ENCODE measurements at places on chromosomes 11 and 22.
A peak's percentile ranks its signal among the peaks of the same experiment; 100 is the strongest.

GRCh38 chr11:116072133-116072532, 567.9 kb upstream of the CADM1 start:
- DNase-seq: no peak

DNA sequence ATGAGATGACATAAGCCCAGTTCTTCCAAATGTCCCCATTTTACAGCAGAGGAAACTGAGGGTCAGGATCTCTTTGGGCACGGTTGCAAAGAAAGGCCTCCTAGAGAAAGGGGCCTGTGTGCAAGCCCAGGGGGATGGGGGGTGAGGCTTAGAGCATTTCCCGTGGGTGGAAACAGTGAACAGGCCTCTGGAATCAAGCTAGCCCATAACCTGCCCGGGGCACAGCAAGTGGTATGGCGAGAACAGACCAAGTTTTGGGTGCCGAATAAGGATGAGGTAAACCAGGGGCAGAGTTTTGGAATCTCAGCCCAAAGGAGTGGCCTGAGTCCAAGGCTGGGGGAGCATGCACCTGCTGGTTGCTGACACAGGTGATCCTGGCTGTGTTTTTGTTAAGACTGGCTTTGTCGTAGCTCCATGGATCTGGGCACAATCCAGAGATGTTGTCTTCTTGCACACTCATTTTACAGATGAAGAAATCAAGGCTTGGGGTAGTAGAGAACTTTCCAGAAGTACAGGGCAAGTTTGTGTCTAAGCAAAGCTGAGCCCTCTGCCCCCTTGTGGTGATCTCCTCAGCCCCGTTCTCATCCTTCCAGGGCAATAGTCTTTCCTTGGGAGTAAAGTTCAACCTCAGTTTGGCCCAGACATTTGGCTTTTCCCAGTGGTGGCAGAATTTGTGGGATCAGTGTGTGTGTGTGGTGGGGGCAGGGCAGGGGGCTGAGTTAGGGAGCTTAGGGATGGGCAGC, 53.5 kb upstream of the MYEOV start:
- no peak for DNase-seq

- DNase-seq: no peak
Measured at GRCh38 chr11:126039485-126040271, 23.0 kb downstream of the CDON start.

DNA sequence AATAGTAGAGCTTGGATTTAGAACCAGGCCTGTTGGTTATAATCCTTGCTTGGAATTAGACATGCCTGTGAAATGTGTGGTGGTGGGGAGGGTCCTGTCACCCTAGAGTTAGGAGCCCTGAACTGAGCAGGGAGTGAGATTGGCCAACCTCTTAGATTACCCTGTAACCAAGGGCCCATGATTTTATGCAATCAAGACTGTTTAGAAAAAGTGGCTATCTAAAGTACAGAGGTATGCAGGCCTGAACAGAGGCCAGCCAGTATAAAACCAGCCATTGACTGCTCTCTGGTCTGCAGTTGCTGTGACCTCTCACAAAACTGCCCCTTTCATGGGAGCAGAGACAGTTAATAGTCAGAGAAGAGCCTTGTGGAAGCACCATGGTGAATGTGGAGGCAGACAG, 36.2 kb downstream of the SERPINH1 start:
- no peak for DNase-seq

DNA sequence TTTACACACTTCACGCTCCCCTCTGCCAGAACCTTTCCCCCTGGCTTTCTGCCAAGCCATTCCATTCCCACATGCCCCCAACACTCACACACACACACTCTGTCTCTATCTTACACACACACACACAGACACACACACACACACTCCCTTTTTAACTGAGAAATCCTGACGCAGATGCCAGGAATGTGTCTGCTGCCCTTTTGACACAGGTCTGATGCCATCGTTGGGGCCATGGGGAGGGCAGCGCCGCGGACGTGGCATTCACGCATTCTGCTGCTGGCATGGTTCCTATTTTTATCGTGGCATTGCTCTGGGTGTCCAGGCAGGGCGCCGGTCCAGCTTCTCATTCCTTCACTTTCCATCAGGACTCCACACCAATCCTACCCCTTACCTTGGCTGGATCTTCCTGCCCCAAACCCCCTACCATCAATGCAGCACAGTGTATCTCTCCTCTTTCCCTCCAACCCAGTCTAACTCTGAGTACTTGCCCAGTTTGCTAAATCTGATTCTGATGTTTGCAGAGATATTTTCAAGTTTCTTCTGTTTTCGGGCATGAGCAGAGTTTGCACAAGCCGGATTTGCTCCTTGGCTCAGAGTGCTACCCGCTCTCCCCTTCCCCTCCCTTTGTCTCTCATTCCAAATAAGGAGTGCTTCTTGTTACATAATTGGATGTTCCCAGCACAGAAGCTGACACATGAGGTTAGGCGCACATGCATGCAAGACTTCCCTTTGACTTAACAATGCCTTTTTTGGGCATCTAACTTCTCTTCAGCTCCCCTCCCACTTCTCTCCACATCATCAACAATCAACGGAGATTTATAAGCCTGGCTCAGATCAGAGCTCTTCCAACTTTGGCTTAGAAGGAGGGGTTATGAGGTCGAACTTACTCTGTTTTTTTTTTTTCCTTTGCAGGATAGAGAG, 18.8 kb downstream of the SNX19 start:
- no peak for DNase-seq

DNA sequence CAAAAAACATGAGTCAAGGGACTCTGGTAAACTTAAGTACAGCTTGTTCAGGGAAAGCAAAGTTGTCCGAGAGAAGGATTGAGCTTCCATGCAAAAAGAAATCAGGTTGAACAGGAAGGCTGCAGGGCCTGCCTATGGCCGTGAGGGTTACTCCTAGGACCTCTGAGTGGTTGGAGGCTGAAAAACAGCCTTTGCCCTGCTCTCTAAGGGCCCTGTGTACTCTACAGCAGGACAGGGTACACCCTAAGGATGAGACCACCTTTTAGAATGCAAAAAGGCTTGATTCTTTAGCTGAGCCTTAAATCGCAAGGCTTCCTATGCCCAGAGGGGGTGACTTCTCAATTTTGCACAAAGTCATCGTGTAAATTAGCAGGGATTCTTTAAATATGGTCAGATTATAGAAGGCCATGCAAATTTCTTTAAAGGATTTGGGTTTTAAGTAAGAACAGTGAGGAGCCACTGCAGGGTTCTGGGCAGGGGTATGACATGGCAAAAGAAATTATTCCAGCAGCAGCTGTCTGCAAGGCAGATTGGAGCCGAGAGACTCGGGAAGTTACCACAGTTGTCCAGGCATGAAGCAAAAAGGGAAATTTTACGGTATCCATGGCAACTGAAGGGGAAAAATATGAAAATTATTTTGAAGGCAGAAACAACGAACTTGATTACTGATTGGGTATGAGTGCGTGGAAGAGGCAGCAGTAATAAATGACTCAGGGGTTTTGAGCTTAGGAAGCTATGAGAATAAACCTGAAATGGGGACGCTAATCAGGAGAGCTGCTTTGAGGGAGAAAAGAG, 91.8 kb downstream of the FAM76B start:
- DNase-seq: no peak

DNA sequence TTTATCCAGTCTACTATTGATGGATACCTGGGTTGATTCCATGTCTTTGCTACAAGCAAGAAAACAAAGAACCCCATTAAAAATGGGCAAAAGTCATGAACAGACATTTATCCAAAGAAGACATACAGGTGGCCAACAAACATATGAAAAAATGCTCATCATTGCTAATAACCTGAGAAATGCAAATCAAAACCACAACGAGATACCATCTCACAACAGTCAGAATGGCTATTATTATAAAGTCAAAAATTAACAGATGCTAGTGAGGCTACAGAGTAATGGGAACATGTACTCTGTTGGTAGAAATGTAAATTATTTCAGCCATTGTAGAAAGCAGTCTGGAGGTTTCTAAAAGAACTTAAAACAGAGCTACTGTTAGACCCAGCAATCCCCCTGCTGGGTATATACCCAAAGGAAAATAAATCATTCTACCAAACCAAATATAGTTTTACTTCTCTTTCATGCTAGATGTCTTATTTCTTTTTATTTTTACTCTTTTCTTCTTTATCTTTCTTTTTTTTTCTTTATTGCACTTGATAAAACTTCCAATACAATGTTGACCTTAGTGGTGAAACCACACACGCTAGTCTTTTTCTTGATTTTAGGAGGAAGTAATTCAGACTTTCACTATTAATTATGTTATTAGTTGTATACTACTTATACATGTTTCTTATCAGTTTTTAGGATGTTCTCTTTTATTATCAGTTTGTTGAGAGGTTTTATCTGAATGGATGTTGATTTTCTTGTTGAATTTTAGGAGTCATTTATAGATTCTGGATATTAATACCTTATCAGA, 14.3 kb downstream of the TRIM22 start:
- no peak for DNase-seq

DNA sequence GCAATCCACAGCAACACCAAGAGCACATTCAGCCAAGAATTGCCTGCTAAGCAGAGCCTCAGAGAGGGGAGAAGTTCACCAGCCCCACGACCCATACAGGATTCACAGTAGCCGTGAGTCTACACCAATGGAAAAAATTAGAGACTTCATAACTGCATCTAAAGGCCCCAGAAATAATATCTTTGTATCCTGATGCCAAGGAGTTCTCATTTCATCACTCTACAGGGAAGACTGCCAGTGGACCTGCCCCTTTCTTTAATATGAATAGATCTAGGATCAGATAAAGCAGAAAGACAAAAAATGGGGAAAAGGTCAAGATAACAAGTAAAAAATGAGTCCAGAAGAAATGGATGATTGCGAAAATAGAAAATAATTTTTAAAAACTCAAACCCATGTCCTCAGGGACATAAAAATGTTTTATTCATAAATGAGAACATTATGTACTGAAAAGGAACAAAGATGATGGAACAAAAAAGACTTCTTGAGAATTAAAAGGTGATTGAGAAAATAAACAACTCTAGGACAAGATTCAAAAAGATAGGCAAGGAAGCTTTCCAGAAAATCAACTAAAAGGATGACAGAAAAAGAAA, 9.5 kb downstream of the APOL3 start:
- no peak for DNase-seq

- no peak for DNase-seq
Measured at GRCh38 chr11:46102843-46103242, 18.4 kb downstream of the PHF21A start.

DNA sequence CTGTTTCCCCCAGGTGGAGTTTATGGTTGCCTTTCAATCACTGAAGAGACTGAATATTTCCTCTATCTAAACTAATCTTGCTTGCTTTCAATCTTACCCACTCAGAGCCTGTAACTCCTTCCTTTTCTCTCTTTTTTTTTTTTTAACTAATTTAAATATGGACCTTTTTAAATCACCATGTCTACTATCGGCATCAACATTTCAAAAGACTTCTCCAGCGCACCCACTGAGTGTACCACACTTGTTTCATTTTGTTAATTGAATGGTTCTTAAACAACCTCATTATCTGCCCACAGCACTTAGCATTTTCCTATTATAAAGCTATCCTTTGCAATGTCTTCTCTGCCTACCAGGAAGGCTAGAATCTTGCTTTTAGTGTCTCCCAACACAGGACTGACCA, 1212.5 kb downstream of the LRRC4C start:
- DNase-seq: no peak

GRCh38 chr11:118184784-118185579, 8.5 kb upstream of the SCN2B start:
- DNase-seq: no peak

DNA sequence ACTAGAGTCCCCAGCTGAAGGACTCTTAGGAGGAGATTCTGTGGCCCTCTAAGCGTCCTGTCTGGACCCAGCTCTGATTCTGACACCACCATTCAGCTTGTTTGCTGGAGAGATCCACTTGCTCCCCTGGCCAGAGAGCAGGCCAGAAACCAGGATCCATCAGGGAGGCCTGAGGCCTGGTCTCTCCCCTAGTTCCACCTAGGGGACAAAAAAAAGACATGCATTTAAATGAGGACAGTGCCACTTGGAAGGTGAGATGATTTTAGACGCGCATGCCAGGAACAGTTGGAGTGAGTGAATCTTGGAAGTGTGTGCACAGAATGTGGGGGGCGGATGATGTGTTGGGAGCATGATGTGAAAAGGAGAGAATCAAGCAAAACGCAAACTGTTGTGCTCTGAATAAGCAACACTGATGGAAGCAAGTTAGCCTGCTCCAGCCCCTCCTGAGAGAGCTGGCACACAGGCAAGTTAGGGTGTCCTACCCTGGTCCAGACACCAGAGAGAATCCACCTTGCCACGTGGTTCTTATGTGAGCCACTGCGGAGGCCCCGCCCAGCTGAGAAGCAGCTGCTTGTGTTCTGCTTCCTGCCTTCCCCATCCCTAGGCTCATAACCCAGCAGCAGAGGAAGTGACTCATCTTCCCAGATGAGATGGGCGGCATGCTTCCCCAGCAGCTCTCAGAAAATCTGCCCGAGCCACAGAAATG, 8.0 kb upstream of the SLCO2B1 start:
- peak; percentile 41 for DNase-seq
